WTC11 (cell line): ENCODE measurements at places on chromosomes 5 and 9.

DNA sequence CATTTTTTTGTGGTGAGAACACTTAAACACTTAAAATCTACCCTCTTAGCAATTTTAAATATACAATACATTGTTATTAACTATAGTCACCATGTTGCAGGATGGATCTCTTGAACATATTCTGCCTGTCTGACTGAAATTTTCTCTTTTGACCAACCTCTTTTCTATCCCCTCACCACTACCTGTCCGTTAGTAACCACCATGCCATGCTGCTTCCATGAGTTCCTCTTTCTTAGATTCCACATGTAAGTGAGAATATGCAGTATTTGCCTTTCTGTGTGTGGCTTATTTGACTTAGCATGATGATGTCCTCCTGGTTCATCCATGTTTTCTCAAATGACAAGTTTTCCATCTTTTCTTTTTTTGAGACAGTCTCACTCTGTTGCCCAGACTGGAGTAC, 48.5 kb upstream of the NAA35 start:
- no peak for DNase-seq

DNA sequence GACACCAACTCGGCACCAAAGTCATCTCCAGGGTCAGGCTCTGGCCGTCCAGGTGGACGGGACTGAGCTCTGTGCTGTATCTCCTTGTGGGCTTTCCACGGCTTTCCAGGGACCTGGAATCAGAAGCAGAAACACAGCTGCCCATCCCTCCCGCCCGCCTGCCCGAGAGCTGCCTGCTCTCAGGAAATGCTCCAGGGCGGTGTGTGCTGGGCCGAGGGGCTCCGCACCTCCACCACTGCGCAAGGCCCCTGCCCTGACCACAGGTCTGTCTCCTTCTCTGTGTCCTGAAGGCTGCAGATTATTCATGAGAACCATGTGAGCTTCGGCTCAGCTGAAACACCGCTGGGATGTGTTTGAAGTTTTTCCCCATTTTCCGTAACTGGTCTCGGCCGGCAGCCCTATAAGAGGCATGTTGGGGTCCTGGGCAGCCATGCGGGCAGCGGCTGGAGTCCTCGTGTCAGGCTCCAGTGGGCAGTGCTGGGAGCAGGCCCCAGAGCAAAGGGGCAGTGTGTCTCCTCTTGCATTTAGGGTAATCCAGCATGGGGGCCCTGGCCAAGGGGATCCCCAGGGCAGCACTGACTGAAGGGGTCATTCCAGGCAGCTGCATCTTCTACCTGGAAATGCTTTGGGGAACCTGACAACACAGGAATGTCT, 22.8 kb downstream of the NKD2 start:
- DNase-seq: peak; percentile 8

DNA sequence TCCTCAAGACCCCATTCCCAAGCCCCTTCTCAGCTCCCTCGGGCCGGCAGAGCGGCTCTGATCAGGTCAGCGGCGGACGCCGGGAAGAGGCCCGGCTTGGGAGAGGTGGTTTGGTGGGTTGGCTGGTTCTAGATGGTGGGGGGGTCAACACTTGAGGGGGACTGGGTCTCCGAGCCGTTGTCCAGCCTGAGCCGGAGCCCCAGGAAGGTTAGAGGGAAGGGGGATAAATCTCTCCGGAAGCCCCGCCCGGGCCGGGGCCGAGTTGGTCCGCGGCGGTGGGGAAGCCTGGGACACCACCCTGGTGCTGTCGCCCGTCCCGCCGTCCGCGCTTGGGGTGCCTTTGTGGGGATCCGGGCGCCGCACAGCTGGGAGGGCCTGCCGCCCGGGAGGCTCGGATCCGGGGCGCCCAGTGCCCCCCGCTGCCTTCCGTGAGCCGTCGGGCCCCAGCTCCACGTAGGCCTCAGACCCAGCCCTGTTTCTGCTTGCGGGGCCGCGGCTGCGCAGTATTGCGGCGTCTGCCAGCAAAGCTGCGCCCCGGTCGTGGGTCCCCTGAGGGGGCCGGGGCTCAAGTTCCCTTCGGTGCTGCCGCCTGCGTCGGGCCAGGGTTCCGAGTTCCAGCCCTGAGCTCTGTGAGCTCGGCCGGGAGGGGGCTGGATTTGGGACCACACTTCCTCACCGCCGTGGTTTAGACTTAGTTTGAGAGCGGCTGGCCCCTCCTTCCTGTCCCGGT, 542 bp upstream of the TRIM52 start:
- DNase-seq: peak; percentile 59

- DNase-seq: no peak
Measured at GRCh38 chr9:15606643-15607472, 54.0 kb downstream of the CCDC171 start.

GRCh38 chr5:34007201-34007620, 639 bp downstream of the AMACR start:
- no peak for DNase-seq

- DNase-seq: no peak
Measured at GRCh38 chr5:176822041-176822792, 11.9 kb downstream of the UNC5A start.

- DNase-seq: no peak
Measured at GRCh38 chr5:126055348-126055729, 367.9 kb upstream of the GRAMD2B start.
